ENCODE measurements at places on chromosomes 13 and 19.
A peak's percentile ranks its signal among the peaks of the same experiment; 100 is the strongest.

DNA sequence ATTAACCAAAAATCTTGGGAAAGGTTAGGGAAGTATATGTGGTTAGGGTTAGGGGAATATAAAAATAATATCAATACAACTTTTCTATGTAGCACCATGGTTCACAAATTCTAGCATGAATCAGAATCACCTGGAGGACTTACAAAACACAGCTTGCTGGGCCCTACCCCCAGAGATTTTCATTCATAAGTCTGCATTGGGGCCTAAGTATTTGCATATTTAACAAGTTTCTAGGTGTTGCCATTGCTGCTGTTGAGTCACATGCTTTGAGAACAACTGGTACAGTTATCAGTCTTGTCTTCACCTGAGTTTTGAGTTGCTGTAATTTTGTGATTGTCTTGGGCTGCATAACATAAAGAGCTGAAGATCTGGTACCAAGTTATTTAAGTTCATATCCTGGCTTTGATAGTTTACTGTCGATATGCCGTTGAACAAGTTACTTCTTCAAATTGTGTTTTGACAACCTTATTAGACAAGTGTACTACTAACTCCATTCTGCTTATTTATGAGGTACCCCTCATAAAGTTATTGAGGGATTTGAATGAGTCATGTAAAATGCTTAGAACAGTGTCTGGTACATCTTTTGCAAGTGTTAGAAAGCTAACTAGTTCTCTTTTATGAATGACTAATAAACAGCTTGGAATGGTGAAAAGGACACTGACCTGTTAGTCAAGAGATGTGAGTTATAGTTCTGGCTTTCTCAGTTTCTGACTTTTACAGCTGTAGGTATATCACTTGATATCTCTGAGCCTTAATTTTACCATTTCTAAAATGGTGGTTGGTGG lies 132.9 kb downstream of the PAN3 start:
- no peak for DNase-seq

DNA sequence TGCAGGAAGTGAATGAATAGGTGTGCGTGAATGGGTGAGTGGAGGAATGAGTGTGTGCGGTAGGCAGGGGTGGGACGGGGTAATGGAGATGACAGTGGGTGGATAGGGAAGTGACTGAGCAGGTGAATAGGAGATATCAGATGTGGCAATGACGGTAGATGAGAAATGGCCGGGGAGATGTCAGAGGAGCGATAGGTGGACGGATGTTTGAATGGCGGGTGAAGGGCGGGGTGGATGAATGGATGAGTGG lies 1.5 kb downstream of the TTC9B start:
- no peak for DNase-seq

- no peak for DNase-seq
Measured at GRCh38 chr19:10553943-10554381, 10.3 kb downstream of the ATG4D start.

DNA sequence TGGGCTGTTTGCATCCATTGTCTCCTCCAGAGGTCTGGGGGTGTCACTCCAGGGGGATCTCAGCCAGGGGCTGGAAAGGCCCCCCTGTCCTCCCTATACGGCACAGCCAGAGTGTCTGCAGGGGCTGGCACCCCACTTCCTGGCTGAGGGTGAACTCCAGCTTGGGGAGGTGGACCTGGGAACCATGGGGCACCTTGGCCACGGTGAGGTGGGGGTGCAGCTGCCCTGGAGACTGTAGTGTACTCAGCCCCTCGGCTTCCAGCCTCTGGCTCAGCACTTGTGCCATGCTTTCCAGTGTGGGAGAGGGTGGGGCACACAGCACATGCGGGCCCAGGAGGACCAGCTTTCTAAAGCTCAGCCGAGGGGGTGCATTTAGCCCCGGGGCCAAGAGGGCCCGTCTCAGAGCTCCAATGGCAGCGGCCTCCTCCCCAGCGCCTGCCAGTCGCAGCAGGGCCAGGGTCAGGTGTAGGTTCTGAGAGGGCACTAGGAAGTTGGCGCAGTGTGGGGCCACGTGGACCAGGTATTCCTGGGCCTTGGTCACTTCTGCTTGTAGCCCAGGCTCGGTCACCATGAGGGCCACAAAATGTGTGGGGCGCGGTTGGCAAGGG lies 1.4 kb downstream of the LENG9 start:
- no peak for DNase-seq

- no peak for DNase-seq
Measured at GRCh38 chr13:26377038-26377437, 123.1 kb downstream of the CDK8 start.

- DNase-seq, result no peak
Measured at GRCh38 chr13:19607523-19608078, 25.9 kb upstream of the MPHOSPH8 start.

DNA sequence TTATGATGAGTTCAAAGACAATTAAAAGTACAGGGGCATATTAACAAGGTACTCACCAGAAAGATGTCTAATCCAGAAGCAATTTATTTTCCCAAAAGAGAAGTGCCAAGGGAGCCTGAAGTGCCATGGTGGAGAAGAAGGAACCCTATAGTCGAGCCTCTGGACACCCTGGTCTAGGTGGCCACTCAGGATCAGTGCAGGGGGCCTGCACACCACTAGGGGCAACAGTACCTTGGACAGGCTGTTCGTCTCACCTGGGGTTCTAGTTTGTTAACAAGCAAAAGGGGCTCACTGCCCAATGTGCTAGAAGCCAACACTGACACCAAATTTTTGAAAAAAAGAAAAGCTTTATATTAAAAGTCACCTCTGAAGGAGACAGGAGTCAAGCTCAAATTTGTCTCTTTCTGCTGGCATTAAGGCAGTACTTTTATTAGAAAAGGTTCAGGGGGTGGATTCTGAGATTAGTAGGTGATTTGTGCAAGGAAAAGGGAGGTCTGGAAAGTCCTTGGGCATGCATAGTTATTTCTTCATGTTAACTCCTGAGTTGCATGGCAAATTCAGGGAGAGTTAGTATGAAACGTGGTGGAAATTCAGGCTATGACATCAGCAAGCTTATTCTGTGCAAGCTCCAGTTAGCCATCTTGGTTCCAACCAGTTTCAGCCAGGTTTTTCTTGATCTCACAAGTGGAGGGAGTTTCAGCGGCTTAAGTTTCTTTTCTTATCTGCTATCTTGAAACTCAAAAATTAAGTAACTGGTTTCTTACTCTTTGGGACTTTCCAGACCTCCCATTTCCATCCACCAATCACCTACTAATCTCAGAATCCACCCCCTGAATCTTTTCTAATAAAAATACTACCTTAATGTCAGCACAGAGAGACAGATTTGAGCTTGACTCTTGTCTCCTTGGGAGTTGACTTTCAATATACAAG lies 884 bp upstream of the CBY2 start:
- DNase-seq, result no peak

DNA sequence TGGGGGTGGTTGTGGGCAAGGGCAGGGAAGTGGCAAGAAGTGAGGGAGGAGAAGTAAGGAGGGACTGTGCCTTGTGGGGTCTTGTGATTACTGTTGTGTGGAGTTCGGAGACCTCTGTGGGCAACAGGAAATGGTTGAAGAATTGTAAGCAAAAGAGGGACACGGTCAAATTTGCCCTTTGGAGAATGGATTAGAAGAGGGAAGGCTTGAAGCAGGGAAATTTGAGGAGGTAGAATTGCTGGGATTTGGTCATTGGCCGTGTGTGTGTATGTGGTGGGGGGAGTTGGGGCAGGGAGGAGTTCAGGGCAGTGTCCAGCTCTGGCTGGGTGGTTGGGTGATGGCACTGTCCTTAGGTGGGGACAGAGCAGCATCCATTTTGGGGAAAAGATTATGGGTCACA lies 3.6 kb downstream of the WASF3 start:
- no peak for DNase-seq

- DNase-seq, result no peak
Measured at GRCh38 chr19:30606114-30607050, 234.2 kb downstream of the ZNF536 start.

GRCh38 chr13:24668955-24669582 lies 11.1 kb upstream of the ATP12A start:
- DNase-seq, result no peak

DNA sequence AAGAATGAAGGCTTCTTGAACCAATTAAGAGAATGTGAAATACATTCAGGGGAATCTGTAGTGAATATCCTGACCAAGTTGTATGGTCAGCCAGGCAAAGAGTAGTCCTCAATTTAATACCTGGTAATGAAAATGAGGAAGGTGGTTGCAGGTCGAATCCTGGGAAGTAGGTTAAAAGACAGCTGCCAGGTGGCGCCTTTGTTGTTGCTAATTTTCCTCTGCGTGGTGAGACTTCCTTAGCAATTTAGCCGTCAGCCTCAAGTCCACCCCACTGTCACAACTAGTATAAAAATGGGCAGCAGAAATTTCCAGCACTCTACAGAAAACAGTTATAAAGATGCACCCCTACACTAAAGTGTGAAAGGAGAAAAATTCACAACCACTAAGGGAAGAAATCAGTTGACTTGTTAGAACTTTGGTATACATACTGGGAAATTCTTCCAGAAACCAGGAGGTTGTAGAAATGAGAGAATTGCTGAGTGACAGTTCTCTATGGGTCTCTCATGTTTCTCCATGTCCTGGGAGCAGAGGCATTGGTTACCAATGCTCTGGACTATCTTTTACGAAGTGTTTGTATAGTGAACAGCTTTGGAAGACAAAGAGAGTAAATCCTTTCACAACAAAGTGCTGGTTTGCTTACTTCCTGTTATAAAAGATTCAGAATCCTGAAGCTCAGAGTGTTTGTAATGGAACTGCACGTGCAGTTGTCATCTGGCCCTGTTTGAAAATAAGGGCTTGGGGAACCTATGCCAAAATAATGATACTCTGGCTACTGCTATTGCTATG lies 235.9 kb downstream of the NHLRC3 start:
- peak; percentile 27 for DNase-seq

DNA sequence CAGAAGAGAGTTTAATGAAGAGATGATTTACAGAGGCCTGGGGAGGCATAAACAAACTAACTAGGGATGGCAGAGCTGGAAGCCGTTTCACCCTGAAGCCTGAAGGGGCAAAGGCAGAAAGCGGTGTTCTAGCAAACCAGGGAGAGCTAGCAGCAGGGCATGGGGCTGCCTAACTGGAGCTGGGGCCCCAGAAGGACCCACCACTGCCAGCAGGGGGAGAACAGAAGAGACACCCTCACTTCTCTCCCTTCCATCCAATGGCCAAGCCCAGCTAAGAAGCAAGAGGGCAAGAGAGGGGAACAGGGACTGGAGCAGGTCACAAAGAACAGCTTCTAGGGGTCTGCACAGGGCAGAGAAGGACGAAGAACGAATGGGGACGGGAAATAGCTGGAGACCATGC lies 195.5 kb downstream of the KATNAL1 start:
- DNase-seq, result no peak

- DNase-seq, result peak; percentile 35
Measured at GRCh38 chr13:71316792-71317363, 550.1 kb downstream of the DACH1 start.

DNA sequence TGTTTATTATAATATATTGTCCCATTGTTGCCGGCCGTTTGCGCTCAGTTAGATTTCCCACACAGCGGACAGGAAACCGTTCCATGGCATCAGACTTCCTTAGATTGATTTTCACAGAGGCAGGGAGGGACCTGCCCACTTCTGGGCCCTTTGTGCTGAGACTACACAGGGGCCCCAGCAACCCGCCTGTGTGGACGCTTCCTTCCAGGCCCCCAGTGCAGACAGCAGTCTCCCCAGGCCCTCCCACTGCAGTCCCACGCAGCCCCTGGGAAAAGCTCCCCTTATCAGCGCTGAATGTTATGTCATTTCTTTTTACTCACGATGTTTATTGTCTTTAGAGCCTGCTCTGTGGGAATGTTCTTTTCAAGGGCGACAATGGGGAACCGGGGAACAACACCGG lies 351.7 kb upstream of the ARGLU1 start:
- DNase-seq, result no peak

- peak; percentile 63 for DNase-seq
Measured at GRCh38 chr19:47391510-47392223, 27.7 kb downstream of the MEIS3 start.

- DNase-seq, result no peak
Measured at GRCh38 chr13:62908321-62908720, 1492.7 kb upstream of the PCDH20 start.

- DNase-seq, result no peak
Measured at GRCh38 chr13:41962994-41963393, 2.1 kb upstream of the VWA8 start.

DNA sequence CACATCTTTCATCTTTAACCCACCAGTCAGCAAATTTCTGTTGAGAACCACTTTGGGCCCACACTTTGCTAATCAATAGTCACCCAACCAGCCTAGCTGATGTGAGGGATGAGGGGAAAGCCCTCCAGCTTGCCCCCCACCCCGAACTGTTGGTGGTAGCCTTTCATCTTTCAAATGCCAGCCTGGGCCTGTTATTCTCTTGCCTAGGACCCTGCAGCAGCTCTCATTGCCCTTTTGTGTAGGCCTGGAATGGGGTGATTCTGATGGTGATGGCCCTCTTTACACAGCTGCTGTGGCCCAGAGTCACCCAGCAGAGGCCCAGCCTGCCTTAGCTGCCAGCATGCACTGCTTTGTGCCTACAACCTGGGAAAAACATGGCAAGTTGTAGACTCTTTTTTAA lies 294.5 kb downstream of the SLC7A1 start:
- DNase-seq, result no peak

DNA sequence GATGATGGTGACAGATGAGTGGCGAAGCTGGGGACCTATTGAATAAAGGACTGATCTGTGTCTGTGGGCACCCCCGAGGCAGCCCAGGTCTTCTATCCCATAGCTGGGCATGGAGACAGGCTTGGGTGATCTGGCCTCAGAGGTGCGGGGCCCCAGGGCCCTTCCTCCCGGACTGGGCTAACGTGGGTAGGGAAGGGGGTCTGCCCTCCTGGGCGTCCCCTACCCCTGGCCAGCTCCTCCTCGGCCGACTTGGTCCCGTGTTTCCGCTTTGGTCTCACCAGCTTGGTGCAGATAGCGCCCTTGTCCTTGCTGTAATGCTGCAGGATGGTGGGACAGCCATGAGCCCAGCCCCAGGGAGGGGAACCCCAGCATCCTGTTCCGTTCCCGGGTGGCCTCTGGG lies 3.3 kb downstream of the MATK start:
- no peak for DNase-seq

DNA sequence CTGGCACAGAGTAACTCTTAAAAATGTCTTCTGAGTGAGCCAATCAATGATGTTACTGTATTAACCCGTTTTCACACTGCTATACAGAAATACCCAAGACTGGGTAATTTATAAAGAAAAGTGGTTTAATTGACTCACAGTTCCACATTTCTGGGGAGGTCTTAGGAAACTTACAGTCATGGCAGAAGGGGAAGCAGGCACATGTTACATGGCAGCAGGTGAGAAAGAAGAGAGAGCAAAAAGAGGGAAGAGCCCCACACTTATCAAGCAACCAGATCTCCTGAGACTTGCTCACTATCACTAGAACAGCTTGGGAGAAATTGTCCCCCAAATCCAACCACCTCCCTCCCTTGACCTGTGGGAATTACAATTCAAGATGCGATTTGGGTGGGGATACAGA lies 97.6 kb upstream of the MIR17HG start:
- no peak for DNase-seq

DNA sequence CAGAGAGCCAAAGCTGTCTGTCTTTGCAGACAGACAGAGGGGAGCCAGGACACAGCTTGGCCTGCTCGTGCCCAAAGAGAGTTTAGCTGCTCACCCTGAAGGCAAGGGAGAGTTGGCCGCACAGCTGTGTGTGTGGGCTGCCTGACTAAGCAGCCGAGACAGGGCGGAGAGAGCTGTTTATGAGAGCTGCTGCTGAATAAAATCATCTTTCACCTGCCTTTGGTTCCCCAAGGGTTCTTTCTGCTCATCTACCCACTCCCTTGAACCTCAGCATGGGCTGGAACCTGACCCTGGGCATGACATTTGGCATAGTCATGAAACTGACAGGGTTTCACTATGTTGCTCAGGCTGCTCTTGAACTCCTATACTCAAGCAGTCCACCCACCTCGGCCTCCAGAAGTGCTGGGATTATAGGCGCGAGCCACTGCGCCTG lies 98.2 kb downstream of the RBM26 start:
- no peak for DNase-seq
